ENCODE measurements at places on chromosomes 12 and 14.
A peak's percentile ranks its signal among the peaks of the same experiment; 100 is the strongest.

DNA sequence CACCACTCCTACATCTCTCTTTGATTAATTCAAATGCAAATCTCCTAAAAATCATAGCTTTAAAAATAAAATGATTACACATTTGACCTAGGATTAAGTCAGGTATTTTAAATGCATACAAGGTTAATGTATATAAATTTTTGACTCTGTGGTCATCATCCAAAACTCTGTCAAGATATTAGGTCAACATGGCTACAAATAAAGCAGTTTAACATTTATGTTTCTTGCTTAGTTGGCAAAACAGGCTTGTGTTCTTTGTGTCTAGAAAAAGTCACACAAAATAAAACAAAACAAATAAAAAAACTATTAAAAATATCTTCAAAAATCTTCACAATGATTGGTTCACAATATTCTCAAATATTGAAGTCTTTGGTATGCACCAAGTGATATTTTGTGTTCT lies 473.2 kb downstream of the LRFN5 start:
- H3K4me1 ChIP-seq: no peaks in the 10 kb centered on the region
- no peaks in the 10 kb centered on the region for H3K36me3 ChIP-seq
- no peak for DNase-seq
- H3K27ac ChIP-seq: no peak overlapping the region
- H3K27me3 ChIP-seq: no peaks in the 10 kb centered on the region

GRCh38 chr12:100566887-100567637 lies 6.4 kb upstream of the GAS2L3 start:
- H3K27ac ChIP-seq: no peak overlapping the region
- H3K4me3 ChIP-seq: no peak overlapping the region
- no peaks in the 10 kb centered on the region for H3K27me3 ChIP-seq
- no peaks in the 10 kb centered on the region for H3K36me3 ChIP-seq
- H3K4me1 ChIP-seq: no peaks in the 10 kb centered on the region
- peak; percentile 32 for DNase-seq

DNA sequence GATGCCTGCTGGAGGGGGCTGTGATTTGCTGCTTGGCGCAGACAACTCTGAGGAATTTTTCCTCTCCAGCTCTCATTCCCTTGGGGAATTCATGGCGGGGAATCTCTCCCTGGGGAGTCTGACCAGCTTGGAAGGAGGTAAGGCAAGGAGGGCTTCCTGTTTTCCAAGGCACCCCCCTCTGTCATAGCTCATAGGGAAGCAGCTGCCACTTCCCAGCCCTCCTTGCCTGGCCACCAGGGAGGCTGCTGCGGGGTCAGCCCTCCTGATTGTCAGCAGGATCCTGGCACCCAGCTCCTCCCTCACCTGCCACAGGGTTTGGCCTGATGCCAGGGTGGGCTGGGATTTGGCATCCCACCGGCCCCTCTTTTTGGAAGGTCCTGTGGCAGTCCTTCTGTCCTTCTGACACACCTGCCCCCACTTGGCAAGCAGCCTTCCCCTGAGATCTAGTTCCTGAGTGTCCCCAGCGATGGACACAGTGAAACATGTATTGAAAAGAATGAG lies 74.9 kb downstream of the TSPAN9 start:
- no peak overlapping the region for H3K27ac ChIP-seq
- H3K36me3 ChIP-seq: no peaks in the 10 kb centered on the region
- H3K27me3 ChIP-seq: no peaks in the 10 kb centered on the region

GRCh38 chr14:49768301-49769121 lies 558 bp downstream of the KLHDC2 start:
- DNase-seq: peak; percentile 87
- peak overlapping the region; percentile 97 for H3K27ac ChIP-seq
- no peaks in the 10 kb centered on the region for H3K27me3 ChIP-seq
- H3K36me3 ChIP-seq: no peaks in the 10 kb centered on the region
- peaks cover 10% of the 10 kb centered on the region for H3K4me1 ChIP-seq

DNA sequence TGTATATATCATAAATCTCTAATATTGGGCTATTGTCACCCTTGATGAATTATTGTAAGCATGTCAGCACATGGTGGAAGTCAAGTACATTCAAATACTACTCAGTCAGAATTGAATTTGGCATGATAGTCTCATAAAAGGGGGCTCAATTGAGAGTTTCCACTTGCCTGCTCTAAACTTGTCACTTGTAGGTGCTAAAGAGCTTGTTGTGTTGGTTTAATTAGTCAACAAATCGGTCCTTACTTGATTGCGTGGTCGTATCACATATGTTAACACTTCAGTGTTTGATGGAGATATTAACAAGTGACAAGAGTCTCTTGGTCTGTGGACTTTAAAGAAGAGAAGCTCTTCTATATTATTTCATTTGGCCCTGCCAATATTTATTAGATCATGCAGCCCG lies 81.1 kb downstream of the NKX2-1 start:
- DNase-seq: no peak
- no peak overlapping the region for H3K27ac ChIP-seq
- H3K4me3 ChIP-seq: no peak overlapping the region
- no peaks in the 10 kb centered on the region for H3K4me1 ChIP-seq
- no peaks in the 10 kb centered on the region for H3K36me3 ChIP-seq

DNA sequence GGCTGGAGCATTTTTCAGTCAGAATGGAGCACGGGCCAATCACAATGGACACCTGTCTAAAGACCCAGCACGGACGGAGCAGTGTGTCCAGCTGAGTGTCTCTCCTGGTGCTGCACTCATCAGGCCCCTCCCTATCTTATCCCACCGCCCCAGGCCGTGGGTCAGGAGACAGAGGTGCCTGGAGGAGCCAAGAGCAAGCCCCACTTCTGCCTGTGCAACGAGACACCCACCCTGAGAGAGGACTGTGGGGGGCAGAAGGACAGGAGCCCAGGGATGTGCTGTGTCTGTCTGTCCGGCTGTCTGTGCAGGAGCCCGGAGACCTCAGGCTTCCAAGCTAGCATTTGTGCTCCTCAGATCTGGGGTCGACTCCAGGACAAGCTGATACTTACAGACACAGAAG lies 69.6 kb upstream of the SFSWAP start:
- no peaks in the 10 kb centered on the region for H3K4me1 ChIP-seq
- no peak for DNase-seq
- no peak overlapping the region for H3K27ac ChIP-seq

GRCh38 chr14:89654998-89655397 lies 238.0 kb upstream of the FOXN3 start:
- no peaks in the 10 kb centered on the region for H3K4me1 ChIP-seq
- no peak overlapping the region for H3K27ac ChIP-seq
- DNase-seq: no peak

Data from colonic mucosa (tissue), 4 donors.